RWPE1 (cell line): ENCODE measurements at places on chromosomes 1 and 21.

GRCh38 chr1:230098723-230099122, 31.7 kb downstream of the GALNT2 start:
- no peak for DNase-seq

DNA sequence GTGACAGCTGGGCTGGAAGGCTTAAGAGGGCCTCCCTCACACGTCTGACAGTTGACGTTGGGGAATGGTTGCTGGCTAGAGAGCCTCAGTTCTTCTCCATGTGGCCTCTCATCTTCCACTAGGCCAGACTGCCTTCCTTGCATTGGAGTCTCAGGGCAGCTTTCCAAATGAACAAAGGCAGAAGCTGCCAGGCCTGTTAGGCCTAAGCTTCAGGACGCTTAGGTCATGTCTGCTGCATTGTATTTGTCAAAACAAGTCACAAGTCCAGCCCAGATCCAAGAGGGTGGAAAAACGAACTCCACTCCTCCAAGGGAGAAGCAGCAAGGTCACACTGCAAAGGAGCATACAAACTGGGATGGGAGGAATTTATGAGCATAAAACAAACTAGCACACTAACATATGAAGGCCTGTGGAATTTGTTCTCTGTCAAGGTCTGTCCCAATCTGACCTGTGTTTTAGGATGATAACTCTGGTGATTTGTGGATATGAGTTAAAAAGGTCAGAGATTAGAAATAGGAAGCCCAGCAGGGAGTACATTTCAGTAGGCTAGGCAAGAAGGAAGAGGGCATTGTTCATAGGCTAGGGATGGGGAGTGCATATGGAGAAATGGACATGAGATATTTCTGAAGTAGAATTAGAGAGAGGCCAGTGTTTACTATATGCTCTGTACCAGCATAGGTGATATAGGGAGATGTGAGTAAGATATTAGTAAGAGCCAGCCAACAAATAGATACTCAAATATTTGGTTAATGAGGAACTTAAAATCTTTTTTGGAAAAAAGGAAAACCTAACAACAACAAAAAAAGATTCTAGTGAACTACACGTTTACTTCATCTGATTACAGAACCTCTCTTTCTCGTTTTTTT, 29.1 kb upstream of the CNN3 start:
- DNase-seq = no peak

DNA sequence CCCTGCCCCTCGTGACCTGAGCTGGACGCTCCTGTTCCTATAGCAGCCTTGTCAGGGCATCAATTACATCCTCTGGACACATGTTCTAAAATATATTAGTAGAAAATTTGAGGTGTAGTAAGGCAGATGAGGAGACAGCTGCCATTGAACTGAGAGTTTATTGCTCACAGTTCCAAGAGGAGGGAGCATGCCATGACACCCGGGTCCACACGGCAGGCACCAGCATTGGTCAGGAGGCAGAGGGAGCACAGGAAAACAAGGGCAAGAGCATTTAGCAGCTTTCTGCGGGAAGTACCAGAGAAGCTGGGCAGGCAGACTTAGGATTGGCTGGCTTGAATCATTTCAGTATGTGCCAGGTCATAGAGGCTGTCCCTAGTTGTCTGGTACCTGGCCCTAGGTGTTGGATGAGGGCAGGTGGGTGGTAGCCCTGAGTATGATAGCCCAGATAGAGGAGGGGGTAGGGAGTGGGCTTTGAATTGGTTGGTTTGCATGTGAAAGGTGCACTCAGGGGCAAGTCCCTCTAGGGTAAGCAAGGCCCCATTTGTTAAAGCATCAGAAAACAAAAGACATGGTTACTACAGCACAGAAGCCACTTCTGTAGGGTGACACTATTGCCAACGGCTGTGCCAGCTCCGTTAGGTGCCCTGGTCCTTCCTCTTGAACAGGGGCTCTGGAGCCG, 223.6 kb upstream of the RAB4A start:
- no peak for DNase-seq

DNA sequence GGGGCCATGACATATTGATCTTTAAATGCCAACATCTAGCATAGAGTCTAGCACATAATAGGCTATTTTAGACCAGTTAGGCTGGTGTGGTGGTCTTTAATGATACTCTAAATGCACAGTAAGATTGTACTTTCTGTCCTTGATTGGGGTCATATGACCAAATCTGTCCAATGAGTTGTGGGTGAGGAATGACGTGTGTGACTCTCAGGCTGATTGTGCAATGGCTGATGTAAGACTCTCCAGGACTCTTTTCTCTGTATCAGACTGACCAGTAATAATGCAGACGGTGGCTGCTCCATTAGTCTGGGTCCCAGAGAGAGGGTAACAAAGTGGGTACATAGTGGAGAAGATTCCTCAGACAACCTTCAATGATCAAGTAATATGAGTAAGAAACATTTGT, 541.6 kb upstream of the CAMK1G start:
- DNase-seq = no peak

DNA sequence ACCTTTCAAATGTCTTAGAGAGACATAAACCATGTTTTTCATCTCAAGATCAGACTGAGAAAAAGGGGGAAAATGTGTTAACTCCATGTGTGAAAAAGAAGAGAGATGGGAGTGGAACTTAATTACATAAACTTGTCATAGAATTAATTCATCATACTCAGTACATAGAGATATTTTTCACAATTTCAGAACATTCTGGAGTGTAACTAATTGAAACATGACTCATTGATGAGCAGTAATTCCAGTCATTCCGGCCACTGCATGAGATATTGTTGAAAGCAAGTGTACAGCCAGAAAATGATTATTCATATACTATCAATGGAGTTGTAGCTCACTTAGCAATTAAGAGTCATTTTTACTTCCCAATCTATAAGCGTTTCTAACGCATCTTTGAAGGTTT, 739.3 kb downstream of the LTN1 start:
- DNase-seq = peak; percentile 33
